SJSA1 (cell line): ENCODE measurements at places on chromosomes 12 and 14. TPM values are rescaled to one million over a fixed set of nuclear protein-coding genes. Genes with fewer than 3 reads are reported as not detected.

- no peak for DNase-seq
Observed at GRCh38 chr14:51293912-51294389, 53.9 kb downstream of the TMX1 start.

Gene SOX5
- total RNA-seq, result 1.7 and 5.0 TPM in 2 replicates

Gene TMEM229B
- total RNA-seq, result 0.71 and 10.9 TPM in 2 replicates

- no peak for DNase-seq
Observed at GRCh38 chr14:50116966-50117365, 594 bp upstream of the VCPKMT start.

DNA sequence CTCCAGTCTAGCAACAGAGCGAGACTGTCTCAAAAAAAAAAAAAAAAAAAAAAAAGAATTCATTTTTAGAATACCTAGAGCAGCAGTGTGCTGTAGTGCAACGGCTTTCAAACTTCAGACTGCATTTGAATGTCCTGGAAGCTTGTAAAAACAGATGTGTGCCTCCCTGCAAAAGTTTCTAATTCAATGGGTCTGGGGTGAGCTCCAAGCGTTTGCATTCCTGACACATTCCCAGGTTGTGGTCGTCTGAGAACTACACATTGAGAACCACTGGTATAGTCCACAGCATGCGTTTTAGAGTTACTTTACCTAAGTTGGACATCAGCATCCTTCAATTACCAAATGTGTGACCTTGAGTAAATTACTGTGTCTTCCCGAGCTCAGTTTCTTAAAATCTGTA, 816.8 kb downstream of the NRXN3 start:
- no peak for DNase-seq

Gene EEF1AKMT3
- 53.1 and 62.2 TPM in 2 replicates for total RNA-seq

DNA sequence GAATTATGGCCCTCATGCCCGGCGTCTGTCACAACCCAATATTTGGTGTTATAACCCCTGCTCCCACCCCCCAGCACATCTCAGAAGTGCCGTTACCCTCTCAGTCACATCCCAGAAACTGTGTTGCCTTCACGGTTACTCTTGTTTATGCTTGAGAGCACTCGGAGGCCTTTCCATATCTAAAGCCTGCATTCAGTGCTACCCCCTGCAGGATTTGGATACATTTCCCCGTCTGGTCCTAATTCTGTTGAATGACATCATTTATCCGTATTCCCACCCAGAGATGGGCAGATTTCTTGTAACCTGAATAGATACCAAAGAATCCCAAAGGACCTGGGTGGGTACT, 19.1 kb upstream of the FOS start:
- peak; percentile 42 for DNase-seq

DNA sequence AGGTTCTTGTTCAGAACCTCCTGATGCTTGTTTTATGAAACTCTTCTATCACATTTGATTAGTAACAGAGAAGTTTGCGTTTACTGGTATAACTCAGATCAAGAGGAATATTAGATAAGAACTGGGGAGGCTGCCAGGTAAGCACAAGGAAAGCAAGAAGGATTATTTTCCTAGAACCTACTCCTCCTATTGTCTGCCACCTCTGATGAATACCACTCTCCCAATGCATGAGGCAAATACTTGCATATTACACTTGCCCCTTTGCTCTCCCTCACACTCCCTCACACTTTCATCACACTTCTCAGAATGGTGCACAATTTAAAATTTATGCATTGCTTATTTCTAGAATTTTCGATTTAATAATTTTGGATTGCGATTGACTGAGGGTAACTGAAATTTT, 43.6 kb downstream of the LIN7A start:
- DNase-seq, result no peak

GRCh38 chr14:72793156-72793939, 100.6 kb downstream of the DPF3 start:
- DNase-seq, result no peak

DNA sequence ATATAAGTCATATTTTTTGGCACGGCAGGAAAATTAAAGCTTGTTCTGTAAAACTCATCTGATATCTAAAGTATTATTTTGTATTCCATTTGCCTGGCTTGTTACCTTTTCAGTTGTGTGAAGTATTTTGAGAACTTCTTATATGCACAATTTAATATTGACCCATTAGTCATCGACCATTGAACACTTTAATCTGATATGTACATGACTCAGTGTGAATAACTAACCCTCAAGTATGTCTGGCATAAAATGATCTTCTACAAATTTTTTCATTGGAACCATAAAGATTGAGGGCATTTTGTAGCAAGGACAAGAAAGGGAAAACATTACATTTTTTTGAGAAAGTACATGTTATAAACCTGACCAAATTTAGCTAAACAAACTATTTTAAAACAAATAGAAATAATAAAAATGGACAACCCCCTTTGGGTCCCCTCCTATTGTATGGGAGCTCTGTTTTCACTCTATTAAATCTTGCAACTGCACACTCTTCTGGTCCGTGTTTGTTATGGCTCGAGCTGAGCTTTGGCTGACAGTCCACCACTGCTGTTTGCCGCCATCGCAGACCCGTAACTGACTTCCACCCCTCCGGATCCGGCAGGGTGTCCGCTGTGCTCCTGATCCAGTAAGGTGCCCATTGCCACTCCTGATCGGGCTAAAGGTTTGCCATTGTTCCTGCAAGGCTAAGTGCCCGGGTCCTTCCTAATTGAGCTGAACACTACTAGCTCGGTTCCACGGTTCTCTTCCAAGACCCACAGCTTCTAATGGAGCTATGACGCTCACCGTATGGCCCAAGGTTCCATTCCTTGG, 118.8 kb downstream of the SLC6A15 start:
- DNase-seq, result no peak

Gene RD3L
- not detected in 2 replicates for total RNA-seq

DNA sequence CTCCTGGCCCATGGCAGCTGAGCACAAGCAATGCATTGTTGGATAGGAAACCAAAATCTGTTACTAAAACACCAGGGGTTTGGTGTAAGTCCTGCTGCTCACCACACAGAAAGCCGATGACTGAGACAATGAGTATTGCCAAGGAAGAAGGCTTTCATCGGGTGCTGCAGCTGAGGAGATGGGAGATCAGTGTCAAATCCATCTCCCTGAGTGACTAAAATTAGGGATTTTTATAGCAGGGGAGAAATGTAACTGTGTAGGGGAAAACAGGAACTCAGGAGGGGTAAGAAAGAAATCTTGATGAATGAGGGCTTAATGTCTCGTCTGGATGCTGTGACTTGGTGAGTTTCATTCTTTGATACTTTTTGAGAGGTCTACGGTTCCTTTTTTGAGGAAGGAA, 97.9 kb downstream of the KCNMB4 start:
- DNase-seq, result no peak

- DNase-seq, result no peak
Observed at GRCh38 chr12:39144613-39145061, 239.2 kb upstream of the CPNE8 start.

DNA sequence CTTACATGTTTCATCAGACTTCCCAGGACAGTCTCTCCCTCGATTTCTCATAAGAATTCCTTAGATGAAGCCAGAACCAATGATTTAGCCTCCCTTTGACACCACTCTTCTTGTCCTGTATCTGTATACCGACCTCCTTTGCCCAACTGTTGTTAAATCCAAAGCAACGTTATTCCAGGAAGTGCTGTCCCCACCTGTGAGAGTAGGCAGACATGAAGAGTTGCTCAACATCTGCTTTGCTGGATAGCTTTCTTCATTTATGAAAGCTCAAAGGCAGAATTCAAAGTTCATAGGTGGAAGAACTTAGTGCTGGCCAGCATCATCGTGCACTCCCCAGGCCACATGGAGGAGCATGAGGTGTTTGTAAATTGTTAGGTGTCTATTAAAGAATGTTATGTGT, 55.6 kb downstream of the GTF2A1 start:
- DNase-seq, result no peak

DNA sequence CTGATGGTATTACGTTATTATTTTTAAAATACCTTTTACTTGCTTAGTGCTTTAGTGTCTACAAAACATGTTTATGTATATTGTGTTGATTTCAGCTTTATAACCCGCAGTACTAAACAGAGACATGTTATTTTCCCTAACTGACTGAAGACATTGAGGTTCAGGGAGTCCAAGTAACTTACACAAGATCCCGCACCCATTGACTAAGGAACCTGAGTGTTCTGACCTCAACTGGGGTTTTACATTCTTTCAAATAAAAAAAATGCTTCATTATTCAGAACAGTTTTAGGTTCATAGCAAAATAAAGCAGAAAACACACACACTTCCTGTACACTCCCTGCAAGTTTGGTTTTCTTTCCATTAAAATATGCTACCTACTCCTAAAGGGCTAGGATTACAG, 60.4 kb upstream of the METAP2 start:
- no peak for DNase-seq

GRCh38 chr14:100975671-100976070, 72.1 kb upstream of the RTL1 start:
- DNase-seq, result no peak

DNA sequence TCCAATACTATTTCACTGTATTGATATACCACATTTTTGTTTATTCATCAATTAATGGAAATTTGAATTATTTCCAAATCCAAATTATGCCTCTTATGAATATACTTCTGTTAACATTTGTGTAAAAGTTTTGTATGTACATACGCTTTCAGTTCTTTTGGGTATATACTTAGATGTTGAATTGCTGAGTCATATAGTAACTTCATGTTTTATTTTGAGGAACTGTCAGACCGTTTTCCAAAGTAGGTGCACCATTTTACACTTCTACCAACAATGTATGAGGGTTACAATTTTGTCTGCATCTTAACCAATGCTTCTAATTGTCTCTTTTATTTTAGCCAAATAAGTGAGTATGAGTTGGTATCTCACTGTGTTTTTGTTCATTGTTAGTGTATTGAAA, 10.2 kb upstream of the CCER1 start:
- DNase-seq, result no peak

DNA sequence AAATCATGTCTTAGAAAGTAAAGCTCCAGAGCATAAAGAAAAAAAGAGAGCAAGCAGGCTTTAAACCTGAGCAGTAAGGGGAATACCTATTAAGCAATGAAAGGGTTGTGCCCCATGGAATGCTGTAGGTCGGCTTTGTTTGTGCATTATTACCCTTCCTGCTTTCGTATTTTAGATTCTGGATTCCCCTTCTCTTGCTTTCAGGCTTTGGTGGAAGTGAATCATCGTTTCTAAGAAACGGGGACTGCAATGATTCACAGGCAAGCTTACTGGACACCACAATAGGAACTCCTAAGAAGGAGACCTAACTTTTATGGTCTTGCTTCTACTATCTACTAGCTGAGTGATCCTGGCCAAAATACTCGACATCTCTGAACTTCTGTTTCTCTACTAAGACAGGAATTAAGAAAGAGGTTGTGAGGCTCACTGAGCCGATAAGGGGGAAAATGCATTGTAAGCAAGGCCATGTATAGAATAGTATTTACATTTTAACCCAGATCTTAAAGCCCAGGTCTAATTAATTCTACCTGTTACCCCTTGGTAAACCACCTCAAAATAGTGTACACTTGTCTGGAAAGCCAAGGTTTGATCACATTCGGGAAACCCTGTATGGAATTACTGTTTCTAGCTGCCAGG, 1.2 kb upstream of the BMAL2 start:
- DNase-seq, result peak; percentile 69

DNA sequence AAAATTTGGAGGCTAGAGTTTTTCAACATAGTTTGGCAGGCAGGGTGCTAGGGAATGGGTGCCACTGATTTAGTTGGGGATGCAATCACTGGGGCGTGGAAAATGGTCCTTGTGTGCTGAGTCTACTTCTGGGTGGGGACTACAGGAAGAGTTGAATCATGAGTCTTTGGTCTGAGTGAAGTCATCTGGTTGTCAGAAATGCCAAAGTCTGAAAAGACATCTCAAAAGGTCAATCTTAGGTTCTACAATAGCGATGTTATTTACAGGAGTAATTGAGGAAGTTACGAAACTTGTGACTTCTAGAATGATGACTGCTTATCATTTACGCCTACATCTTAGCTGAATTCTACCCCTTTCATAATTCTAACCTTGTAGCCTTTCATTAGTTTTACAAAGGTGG, 209.1 kb downstream of the NUBPL start:
- DNase-seq, result no peak

- DNase-seq, result no peak
Observed at GRCh38 chr12:124532331-124532750, 35.1 kb downstream of the NCOR2 start.

GRCh38 chr14:100439781-100440180, 116.6 kb downstream of the SLC25A47 start:
- DNase-seq, result no peak
